Non-pigmented ciliary epithelial cell (primary cell): ENCODE measurements at places on chromosomes 2 and 18.

DNA sequence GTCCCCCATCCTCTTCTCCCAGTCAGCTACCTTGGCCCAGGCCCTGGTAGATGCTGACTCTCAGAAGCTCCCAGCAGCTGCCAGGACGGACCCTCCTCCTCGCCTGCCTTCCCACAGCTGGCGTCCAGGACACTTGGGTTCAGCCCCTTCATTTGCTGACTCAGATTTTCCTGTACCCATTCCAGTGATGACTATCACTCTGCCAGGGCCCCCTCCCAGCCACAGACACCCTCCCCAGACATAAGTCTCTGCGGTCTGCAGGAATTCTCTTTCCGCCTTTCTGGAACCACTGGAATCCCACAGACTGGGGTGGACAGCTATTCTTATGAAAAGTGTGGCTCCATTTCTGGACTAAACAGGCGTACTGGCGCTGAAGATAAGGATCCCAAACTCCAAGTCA lies 260.3 kb upstream of the EPAS1 start:
- peak; percentile 75 for DNase-seq

DNA sequence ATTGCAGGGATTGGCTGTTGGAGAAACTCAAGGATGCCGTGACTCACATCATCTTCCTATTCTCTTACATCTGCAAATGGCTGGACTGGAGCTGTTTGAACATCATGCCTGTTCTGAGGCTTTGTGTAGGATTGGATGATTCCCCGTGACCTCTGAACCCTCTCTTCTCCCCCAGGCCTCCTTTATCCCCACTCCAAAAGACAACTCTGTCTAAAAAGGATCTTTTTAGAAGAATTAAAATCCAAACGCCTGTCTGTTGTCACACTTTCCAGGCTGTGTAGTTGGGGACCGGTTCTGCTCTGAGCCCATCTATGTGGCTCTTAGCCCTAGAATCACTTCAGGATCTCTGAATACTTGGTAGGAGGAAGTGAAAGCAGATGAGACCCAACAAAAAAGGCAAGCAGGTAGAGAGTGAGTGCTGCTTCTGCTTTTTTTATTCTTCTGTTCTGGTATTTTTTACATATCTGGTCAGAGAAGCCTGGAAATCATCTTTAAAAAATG lies 565 bp downstream of the SP140 start:
- no peak for DNase-seq

DNA sequence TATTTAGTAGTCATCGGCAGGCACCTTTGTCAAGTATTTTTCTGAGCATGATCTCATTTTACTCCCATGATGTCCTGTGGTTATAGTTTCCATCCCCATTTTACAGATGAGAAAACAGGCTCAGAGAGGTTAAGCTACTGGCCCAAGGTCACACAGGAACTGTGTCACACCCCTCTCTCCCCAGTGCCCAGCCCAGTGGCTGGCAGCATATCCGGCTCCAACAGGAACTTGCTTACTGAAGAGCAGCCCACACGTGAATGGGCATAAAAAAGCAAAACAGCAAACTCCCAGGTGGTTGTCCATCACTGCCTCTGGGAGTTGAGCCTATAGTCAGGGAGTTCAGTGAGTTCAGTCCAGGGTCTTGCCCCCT lies 8.3 kb upstream of the KLF11 start:
- no peak for DNase-seq

DNA sequence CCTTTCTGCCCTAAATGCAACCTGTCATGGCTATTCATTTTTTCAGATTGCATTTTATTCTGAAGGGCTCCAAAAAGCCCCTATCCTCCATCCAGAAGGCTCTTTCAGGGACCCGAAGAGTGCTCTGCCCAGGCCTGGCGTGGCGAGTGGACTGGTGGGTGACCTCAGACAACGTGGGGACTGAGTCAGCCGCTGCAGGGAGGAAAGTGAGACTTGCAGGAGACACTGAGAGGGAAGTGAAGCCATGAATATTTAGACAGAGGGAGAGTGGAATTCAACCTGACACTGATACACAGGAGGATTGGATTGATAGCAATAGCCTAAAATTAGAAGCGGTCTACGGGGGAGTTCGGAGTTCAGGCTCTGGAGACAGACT lies 63.6 kb upstream of the SIX2 start:
- no peak for DNase-seq

DNA sequence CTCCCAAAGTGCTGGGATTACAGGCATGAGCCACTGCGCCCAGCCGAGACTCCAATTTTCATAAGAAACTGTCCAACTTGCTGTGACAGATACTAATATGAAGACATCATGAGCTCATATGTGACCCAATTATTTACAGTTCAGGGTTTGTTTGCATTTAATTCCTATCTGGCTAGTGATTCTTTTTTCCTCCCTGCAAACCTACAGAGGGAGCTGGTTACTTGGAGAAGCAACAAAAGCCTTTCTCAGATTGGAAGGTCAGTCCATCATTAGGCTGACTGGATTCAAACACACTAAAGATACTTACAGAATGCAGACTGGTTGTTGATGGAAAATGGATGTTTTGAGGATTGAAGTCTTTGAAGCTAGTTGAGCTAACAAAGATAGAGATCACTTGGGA lies 176.4 kb downstream of the ANKRD44 start:
- no peak for DNase-seq

GRCh38 chr2:233470011-233470687 lies 96.4 kb downstream of the USP40 start:
- DNase-seq = no peak

- no peak for DNase-seq
These were observed 104.0 kb downstream of the COBLL1 start for GRCh38 chr2:164737612-164738081.

DNA sequence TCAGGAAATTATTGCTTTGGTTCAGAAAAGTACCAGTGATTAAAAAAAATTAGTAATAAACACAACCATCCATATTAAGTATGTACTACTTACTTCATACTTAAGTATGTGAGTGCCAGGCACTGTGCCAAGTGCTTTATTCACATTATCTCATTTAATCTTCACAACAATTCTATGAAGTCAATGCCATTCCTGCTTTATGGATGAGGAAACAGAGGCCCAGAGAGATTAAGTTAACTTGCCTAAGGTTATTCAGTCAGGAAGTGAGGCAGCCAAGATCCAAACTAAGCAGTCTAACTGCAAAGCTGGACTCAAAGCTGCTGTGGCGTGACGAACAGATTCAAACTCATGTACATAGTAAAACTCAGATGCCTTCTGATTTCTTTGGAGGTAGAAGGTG lies 22.3 kb downstream of the DTNB start:
- DNase-seq = peak; percentile 20

DNA sequence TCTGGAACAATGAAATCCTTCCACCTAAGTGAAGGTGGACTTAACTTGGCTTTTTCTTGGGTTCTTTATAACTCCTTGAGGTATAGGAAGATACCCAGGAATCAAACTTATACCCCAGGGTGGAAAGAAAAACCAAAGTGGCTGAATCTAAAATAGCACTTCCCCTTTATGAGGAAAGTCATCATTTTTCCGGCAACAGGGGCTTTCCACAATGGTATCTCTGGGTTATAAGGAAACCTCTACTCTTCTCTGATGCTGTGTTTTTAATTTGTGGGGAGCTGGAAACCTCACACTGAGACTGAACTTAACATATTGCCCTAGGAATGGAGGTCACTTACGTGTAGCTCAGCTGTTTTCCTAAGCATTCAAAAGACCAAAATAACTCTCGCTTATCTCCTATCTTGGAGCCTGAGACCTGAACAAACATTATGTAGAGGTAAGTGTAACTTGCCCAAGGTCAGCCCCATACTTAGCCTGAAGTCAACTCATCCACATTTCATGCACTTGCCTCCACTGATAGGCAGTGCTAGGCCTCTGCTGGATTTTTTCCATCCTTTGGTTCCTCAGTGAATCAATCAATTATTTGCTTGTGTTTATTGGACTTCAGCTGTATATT lies 117.9 kb downstream of the SETBP1 start:
- DNase-seq = no peak

GRCh38 chr2:189127756-189128155 lies 51.8 kb downstream of the COL5A2 start:
- DNase-seq = no peak

- DNase-seq = peak; percentile 34
These were observed 95.4 kb downstream of the HNMT start for GRCh38 chr2:138059487-138060300.

DNA sequence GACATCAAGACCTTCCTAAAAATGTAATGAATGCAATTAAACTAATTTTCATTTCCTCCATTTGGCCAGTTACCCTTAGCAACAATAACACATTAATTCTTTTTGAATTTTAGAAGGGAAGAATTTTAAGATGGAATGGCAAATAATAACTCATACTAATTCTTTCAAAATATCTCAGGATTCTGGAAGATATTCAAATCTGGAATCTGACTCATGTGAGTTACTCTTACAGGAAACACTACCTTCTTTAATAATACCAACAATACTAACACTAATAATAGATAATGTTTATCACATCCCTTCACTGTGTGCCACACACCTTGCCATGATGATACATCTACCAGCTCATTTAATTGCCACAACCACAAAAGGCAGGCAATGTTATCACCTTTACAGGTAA lies 46.4 kb downstream of the ZNF521 start:
- no peak for DNase-seq

- no peak for DNase-seq
These were observed 89.1 kb downstream of the CAMKMT start for GRCh38 chr2:44450806-44451205.

DNA sequence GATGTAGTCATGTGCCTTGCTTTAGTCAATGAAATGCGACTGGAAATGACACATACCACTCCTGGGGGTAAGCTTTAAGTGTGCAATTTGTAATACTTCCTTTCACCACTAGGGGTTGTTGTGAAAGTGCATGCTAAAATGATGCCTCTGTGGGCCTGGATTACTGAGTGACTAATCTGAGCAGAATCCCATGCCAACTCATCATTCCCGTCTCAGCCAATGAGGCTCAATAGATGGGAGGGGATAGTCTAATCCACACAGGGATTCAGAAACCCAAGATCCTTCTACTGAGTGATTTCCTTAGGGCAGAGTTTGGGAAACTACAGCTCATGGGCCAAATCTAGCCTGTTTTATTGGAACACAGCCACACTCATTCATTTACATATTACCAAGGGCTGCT lies 54.0 kb downstream of the HRH4 start:
- DNase-seq = no peak

DNA sequence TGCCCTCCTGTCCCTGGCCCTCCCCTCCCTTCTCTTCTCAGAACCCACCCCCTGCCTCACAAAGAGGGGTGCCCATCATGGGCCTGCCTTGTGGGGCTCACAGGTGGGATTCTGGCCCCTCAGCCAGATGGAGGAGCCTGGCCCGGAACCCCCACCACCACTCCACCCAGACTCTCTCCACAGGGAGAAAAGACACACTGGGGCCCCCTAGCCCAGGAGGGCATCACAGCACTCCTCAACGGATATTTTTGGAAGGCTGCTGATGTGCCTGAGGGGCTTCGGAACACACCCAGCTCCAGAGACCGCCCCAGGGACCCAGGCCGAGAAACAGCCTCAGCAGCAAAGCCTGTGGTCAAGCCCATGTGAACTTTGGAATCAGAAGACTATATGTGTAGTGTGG lies 9.9 kb downstream of the KCNIP3 start:
- no peak for DNase-seq

DNA sequence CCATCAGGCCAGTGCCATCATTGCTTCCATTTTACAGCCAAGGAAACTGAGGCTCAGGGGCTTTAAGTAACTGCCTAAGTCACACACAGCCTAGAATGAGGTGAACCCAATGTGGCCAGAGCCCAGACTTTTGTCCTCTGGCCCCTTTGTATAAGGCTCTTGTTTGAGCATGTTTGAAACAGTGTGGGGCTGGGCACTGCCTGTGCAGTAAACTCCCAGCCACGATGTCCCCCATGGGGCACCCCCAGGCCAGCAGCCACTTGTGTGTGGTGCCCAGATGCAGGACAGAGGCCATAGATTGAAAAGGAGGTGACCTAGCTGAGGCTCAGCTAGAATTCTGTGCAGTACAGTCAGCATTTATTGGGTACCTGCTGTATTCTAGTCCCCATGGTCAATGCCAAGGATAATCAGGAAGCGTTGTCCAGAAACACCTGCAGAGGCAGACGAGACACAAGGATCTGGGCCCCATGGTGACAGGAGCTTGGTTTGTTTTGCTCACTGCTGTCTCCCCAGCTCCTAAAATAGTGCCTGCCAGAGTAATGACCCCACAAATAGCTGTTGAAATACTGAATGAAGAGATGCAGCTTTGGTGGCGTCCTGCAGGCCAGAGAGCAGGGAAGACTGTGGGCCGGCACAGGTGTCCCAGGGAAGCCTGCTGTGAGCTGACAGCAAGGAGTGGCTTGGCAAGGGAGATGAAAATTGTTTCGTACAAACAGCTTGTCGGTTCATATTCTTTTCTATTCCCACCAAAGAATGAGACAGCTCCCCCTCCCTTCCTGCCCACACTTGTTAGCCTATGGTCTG lies 160.7 kb downstream of the LDLRAD4 start:
- no peak for DNase-seq

- DNase-seq = no peak
These were observed 21.4 kb downstream of the KIF3C start for GRCh38 chr2:25960920-25961319.

DNA sequence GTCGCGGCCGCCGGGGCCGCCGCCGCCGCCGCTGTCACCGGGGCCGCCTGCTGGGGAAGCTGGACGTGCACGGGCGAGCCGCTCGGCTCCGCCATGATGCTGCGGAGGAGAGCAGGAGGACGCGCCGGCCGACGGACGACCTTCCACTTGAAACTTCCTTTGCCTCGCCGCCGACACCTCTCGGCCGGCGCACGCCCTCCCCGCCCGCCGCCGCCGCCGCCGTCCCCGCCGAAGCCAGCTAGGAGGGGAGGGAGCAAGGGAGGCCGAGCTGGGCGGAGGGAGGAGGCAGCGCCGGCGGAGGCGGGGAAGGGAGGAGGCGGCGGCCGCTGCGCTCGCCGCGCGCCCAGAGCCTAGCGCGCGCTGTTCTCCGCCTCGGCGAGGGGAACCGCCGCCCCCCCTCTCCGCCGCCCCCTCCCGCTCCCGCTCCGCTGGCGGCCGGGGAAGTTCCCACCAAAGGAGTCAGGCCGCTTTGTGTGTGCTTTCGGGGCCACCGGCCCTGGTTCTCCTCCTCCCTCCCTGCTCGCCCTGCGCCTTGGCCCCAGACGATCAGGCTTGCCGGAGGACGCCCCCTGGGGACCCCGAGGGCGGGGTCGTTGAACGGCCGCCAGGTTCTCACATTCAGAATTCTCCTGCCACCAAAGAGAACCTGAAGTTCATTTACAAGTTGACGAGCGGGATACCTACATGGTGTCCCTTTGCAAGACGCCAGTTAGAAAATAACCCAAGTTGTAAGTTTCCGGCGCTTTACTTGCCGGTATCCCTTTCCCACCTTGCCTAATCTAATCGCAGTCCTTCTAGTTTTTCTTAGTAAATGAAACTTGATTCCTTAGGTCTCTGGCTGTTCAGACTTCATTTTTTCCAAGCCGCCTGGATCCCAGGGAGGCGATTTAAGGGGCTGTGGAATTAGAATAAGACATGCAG lies at the start of gene STK39:
Gene STK39, minus strand, starts transcription at position 255 of the 921 bp plus-strand sequence. Its CDS starts 160 bp downstream, at position 95.
- no peak for DNase-seq

- DNase-seq = no peak
These were observed 30.1 kb downstream of the CAB39 start for GRCh38 chr2:230742781-230743180.

DNA sequence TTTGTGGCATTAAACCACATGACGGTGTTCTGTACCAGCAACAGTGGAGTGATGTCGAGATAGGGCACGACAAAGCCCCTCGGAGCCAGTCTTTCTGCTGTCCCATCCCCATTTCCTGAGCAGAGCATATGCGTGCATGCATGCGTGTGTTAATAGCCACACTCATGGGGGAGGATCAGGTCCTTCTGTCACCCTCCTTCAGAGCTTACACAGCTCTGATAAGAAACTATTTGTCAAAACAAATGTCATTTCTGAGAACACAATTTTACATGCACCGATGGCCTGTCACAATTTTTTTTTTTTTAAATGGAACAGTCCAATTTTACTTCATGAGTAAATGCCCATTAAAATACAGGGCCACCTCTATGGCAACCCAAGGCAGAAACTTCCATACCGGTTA lies 95.9 kb upstream of the ZBTB14 start:
- DNase-seq = no peak
